Stimulated activated CD4-positive, alpha-beta T cell treated with anti-CD3 and anti-CD28 coated beads, Interleukin-12 subunit alpha, Interleukin-12 subunit beta, amount 100 ng/mL, for 4 hours (primary cell): ENCODE measurements at places on chromosomes 1 and 21.

DNA sequence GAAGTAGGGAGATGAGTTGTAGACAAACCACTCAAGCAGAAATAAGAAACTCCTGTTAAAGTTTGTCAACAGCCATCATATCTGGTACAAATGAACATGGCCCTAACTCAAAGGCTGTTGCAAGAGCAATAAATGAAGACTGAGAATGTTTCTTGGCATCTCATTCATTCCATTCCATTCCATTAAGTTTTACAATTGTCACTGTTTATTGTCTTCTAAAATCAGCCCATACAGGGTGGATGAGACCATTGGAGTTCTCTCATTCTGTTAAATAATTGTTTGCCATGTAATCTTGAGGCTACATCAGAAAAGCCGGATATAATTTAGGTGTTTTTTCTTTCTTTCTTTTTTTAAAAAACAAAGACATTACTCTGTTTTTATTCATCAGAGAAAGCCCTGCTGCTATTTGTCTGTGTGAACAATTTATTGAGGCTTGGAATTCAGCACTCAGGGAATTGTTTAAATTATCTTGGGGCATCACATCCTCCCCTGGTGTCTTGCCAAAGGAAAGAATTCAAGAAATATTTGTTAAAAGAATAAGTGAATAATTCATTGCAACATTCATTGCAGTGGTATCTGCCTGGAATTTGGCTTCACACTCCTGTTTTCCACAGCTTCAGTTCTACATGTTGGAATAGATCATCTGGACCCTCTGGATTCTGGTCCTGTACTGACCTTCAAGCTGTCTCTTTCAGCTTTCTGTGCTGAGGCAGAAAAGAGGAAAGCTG lies 604.5 kb downstream of the PLPP3 start:
- DNase-seq, result no peak

DNA sequence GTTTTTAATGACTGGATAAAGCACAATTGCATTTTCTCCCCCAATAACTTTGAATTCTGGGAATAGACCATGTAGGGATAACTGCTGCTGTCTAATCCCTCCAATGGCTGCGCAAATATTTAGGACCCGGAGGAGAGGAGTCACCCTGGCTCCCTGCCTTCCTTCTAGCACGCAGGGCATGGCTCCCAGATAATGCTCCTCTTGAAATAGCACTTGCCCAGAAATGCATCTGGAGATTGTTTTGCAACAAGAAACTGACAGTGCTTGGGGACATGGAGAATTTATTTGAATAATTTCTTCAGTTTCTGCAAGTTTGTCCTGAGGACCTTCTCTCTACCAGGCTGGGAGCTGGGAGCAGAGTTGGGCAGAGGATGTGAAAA lies 83.5 kb downstream of the MAN1C1 start:
- no peak for DNase-seq

DNA sequence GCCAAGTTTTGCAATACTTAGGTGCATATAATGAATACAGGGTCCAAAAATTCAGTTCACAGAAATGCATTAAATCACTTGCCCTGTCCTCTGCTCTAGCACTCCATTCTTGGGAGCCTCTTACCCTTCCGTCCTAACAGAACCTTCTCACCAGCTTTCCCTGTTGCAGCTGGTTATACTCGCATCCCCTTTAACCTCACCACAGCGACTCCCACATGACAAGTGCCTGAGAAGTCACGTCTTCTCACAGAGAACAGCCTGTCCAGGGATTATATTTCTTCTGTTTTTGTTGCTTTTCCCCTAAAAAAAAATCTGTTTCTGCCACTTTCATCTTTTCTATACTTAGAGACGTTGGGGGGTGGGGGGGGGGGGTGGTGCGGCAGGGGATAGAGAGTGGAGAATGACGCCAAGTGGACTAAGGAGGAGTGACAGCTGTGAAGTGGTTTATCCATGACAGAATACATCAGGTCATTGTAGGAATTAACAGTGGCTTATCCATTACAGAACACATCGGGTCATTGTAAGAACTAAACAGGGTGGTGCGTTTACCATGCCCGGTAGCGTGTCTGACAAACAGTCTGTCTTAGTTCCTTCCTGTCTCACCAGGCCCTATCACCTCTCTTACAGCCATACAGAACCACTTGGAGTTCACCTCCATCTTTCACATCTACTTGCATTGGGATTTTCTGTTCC lies 117.6 kb downstream of the UBE2U start:
- DNase-seq, result no peak

GRCh38 chr21:15894596-15894995 lies 164.8 kb downstream of the USP25 start:
- DNase-seq, result no peak
